ENCODE measurements at places on chromosomes 5 and 9. TPM values are rescaled to one million over a fixed set of nuclear protein-coding genes. Genes with fewer than 3 reads are reported as not detected.

PTPN3 gene
- total RNA-seq, result 40.6 TPM

- no peak for DNase-seq
Measured at GRCh38 chr5:80623999-80624398, 30.5 kb upstream of the MSH3 start.

DNA sequence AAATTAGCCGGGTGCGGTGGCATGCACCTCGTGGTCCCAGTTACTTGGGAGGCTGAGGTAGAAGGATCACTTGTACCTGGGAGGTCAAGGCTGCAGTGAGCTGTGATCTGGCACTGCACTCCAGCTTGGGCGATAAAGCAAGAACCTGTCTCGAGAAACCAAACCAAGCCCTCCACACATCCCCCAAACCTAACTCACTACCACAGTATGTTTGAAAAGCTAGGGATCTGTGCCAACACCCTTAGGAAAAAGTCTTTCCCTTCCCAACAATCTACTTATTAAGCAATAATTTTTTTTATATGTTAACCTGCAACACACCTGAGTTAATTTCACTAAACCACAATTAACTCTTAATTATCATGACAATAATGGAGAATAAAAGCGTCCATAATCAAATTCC lies 2.2 kb downstream of the UBTD2 start:
- DNase-seq, result no peak

DNA sequence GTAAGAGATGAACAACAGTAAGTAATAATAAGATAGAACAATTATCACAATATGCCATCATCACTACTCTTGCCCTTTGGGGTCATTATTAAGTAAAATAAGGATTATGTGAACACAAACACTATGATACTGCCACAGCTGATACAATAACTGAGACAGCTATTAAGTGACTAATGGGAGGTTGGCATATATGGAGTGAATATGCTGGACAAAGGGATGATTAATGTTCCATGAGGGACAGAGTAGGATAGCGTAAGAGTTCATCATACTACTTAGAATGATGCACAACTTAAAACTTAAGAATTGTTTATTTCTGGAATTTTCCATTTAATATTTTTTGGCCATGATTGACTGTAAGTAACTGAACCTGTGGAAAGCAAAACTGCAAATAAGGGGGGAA lies 16.6 kb downstream of the POU5F2 start:
- no peak for DNase-seq

CDH18 gene
- total RNA-seq, result not detected

GRCh38 chr5:62029303-62029702 lies 276.7 kb upstream of the KIF2A start:
- no peak for DNase-seq

GRCh38 chr5:81789033-81789432 lies 38.1 kb upstream of the SSBP2 start:
- DNase-seq, result no peak

ANKRD34B gene
- total RNA-seq, result 1.5 TPM

DNA sequence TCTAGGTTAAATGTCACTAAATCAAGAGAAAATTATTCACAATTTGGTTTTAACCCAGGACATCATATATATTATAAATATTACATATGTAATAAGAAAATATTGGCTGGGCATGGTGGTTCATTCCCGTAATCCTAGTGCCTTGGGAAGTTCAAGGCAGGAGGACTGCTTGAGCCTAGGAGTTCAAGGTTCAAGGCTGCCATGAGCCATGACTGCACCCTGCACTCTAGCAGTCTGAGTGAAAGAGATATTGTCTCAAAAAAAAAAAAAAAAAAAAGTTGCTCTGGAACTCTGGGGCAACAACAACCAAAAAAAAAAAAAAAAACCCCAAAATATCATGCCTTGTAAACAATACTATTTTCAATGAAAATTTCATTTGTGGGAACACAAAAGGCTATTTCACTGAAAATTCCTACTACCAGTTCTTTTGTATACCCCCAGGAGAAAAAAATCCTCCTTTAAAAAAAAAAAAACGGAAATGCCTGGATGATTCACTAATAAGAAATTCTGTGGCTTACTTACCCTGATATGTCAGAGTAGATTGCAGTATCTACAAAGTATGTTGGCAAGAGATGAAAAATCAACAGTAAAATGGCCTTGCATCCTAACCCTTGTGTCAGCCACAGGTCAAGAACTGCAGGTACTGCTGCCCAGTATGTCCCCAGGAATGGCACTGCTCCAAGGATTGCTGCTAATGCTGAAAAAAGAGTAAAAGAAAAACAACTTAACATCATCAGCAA lies 22.6 kb upstream of the CTNNAL1 start:
- no peak for DNase-seq

INSL4 gene
- total RNA-seq, result not detected

DNA sequence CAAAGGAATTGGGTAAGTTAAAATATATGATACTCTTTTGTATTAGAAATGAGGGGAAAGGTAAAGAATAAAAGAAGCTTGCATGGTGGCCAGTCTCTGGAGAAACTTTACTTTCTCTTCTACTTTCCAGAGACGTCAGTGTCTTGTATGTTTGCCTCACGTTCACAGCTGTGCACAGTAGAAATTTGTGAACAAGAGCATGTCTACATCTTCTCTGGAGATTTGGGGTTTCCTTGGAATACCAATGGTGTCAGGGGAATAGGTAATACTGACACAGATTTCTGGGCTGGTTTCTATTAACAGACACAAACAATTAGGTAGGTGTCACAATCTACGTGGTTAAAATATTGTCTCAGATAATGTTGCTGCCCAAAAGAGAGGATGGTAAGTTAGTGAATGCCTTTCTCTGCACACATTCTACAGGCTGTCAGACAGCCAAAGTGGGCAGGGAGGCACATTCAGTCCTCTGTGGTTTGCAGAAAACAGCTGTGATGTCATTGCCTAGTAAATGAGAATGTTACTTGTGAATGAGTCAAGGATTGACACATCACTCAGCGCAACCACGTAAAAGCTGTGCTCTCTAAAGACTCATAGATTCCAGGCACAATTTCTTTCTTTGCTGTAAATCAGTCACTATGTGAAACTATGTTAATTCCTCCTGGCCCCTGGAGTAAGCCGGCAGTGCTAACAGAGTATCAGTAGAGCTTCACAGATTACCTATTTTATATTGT lies 397.1 kb downstream of the MAN2A1 start:
- DNase-seq, result no peak

LRRC70 gene
- 3.6 TPM for total RNA-seq

ANXA2R gene
- 4.6 TPM for total RNA-seq

GRCh38 chr9:123861086-123861755 lies 68.7 kb downstream of the DENND1A start:
- no peak for DNase-seq

DNA sequence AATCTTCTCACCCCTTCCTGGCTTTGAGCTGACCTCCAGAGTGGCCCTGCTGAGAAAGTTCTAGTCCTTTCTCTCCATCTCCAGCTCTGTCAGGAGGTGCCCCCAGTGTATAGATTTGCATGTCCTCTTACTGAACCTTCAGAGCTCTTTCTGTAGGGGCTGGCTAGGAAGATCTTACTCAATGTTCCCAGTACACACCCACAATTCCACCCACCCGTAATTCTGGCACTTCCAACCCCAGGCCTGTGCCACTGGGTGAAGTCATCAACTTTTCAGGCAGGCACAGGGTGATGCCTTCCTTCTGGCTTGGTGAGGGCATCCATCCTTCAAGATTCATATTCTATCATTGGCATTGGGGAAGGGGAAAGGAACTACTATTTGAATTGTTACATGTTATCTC lies 75.9 kb downstream of the ACER2 start:
- no peak for DNase-seq

- DNase-seq, result no peak
Measured at GRCh38 chr9:16152276-16153101, 599.6 kb downstream of the CCDC171 start.

SOHLH1 gene
- not detected for total RNA-seq

- DNase-seq, result no peak
Measured at GRCh38 chr5:139088024-139088423, 110.1 kb downstream of the SIL1 start.

CXCL14 gene
- total RNA-seq, result 104 TPM

DNA sequence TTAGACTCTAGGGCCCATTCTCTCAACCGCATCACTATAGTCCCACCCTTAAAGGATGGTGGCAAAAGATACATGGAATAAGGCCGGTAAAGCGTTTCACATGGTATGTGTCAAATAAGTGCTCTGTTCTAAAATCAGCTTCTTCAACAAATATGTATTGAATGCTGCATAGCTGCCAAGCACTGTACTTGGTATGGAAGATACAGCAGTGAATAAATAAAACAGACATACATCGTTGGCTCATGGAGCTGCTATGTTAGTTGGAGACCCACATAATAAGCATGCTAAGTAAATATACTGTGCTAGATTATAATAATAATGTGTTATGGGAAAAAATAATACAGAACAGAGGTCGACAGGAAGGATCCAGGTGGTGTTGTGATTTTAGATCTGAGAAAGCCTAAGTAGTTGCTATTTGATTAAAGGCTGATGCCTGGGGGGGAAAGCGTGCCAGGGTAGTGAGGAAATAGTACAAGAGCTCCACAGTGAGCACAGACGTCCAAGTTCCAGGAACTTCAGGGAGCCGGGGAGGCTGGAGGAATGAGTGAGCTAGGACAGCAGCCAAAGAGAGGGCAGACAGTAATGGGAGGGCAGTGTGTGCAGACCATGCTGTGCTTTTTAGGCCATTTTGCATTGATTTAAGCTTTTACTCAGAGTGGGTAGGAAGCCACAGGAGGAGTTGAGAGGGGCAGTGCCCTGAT lies 93.7 kb downstream of the JAKMIP2 start:
- no peak for DNase-seq

IFNA4 gene
- not detected for total RNA-seq

- DNase-seq, result peak; percentile 80
Measured at GRCh38 chr9:114551750-114552685, 35.6 kb upstream of the ATP6V1G1 start.

SAPCD2 gene
- total RNA-seq, result 2.3 TPM

SOWAHA gene
- 4.1 TPM for total RNA-seq

Data from kidney (tissue), 22 donors.